ENCODE measurements at places on chromosomes 4 and X.

- DNase-seq: peak; percentile 14
Measured at GRCh38 chr4:146338512-146338911, 124.2 kb downstream of the REELD1 start.

DNA sequence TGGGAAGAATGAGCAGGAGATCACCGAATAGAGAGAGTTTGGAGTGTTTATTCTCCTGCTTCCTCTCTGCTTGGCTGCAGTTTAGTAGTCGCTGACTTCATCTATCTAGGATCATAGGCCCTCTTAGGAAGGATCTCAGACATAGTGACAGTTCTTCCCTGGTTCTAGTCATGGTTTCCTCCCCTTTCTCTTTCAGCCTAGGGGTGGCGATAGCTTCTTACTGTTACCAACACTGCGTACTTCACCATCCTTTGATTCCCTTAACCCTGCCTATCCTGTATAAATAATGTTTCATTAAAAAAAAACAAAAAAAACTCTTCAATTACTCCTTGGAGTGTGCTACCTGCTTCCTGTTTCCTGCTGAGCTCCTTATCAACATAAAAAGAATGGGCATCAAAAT, 103.8 kb downstream of the DDX53 start:
- DNase-seq: no peak

DNA sequence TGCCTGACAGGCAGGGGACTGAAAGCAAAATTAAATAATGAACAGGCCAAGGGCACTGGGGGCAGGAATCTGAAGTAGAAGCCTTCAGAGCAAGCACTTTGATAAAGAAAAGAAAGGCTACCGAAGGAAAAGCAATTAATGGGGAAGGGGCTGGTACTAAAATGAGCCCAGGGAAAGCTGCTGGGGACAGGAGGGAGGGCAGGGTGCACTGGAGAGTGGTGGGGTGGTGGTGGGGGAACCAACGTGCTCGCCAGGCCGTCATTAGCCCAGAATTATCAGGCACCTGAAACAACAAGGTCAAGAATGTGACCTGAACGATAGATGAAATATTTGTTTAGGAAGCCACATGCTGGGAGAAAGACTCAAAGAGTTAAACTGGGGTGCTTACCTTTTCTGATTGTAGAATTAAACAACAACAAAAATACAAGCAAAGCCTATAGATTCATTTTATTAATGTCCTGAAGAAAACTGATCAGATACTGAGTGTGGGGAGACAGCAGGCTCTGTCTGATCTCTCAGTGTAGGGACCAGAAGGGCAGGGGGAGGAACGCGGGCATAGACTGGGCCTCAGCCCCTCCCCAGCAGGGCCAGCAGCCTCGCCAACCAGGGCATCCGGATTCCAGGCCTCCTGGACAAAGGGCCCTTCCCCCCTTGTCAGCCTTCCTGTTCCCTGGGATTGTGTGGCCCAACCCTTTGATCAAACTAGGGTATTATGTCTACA, 239.7 kb upstream of the KLF3 start:
- no peak for DNase-seq

DNA sequence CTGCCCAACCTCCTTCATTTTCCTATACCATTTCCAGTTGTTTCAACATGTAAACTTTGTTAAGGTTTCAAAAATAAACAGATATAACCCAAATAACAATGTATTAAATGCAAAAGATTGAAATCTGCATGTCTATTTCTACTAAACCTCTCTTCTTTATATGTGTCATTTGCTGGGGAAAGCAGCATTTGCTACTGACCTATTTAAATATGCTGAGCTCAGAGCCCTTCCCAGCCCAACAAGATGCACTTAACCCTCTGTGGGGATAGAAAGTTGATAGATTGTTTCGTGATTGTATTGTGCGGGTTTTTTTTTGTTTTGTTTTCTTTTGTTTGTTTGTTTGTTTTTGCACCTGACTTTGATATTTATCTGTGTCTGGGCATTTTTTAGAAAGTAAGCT, 139.5 kb downstream of the UCHL1 start:
- no peak for DNase-seq

- peak; percentile 86 for DNase-seq
Measured at GRCh38 chr4:140937866-140938265, 181.7 kb upstream of the TBC1D9 start.

DNA sequence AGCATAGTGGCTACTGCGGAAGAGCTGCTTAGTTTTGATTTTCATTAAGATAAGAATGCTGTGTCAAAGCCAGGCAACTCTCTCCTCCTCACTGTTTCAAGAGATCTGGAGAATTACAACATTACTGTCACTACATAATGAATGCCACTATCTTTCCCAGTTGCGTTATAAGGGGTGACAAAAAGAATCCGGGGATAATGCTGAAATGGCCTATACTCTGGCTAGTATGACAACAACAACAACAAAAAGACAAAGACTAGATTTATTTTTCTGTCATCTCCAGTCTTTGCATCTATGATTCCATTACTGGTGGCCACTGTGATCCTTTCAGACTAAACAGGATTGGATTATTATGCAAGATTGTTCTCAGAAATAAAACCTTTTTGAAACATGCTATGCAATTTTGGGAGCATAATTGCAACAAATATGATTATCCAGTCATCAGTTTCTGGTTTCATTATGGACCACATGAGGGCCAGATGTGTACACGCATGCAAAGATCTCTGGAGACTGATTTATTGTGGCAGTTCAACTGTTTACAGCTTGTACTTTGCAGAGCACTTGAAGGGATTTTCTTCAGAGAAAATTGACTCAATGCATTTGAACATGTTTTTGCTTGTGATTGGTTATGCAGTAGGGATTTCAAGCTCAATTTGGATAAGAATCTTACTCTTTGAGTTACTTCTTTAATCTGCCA, 31.1 kb upstream of the SPANXB1 start:
- no peak for DNase-seq

DNA sequence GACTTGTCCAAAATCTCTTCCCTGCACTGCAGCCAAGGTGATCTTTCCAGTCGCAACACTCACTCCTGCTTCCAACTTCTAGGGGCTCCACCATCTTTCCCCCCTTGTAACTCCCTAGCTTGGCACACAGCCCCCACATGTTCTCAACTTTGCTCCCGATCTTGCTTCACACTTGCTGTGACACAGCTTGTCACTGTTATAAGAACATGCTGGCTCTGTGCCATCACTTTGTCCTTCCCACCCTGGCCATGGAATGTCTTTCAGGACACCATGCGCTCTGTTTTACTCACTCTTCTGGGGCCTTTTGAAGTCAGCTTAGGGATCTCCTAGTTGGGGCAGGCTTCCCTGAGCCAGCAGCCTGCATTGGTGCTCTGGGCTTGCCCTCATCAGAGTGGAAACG, 2.5 kb downstream of the NSDHL start:
- no peak for DNase-seq

DNA sequence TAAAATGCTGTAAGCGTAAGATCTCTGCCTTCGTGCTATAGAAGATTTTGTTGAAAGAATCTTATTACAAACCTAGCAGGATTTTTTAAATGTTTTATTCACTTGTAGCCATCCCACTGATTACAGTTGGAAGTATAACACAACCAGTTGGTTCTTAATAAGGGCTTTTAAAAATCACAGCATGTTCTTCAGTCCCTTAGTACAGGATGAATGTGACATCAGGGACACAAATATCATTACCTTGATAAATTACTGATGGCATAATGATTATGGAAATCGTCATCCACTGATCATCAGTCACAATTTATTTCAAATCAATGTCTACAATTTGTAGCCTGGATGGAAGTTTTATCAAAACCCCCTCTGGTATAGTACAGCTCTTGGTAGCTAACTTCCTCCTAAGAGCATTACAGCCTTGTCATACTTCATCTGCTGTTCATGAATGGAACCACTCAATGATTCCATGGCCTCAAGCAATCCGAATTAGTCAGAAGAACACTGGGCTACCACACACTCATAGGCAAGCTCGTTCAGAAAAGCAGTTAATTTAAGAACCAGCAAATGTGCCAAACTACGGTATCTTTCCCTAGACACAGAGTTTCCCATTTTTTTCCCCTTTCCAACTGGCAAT, 389.2 kb upstream of the TENM3 start:
- peak; percentile 78 for DNase-seq

DNA sequence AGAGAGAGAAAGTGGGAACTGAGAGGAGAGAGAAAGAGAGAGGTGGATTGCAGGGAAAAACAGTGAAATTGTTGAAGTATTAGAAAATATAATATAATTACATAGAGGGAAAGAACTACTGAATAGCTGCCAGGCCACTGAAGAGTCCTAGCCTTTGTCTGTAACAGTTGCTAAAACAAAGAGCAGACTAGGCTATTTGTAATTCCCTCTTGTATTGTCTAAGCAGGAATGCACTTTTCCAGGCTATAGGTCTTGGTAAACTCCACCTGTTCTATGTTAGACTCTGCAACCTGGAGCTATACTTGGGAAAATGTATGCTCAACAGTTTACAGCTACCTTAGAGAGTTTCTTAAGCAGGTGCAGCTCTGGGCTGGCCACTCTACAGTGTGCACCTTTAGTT, 1063.3 kb downstream of the ADGRL3 start:
- DNase-seq: no peak

- DNase-seq: no peak
Measured at GRCh38 chr4:146098397-146098796, 77.1 kb upstream of the LSM6 start.

- DNase-seq: no peak
Measured at GRCh38 chr4:41245983-41246382, 10.7 kb upstream of the UCHL1 start.

DNA sequence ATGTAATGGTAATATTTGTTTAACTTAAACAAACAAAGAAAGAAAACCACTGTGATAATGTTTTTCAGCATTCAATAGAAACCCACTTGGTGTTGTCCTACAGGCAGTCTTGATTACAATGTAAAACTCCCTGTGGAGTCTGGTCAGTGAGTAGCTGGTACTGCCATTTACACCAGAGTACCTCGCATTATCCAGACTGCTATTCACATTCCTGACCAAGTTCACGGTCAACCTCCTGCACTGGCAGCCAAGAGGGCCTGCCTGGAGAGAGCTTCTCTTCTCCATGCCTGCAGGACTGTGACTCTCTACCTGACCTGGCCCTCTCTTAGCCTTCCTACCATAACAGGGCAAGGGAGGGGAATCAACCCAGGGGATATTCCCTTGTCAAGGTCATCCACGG, 2.9 kb upstream of the LONRF3 start:
- no peak for DNase-seq

GRCh38 chr4:98657531-98658286, 702 bp downstream of the TSPAN5 start:
- peak; percentile 81 for DNase-seq

DNA sequence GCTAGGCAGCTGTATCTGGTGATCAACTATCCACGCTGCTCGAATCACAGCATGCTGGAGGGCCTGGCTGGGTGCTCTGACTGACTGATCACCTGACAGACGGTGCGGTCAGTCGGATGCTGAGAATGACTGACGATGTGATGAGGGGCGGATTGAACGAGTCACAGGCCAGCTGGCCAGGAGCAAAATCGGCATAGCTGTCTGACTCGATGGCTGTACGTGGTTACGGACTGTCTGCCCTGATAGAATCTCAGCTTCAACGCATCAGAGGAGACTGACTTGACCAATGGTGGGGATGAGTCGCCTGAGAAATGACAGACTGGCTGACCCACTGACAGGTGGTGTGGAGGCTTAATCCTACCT, 1.0 kb upstream of the SUV39H1 start:
- peak; percentile 39 for DNase-seq

- DNase-seq: peak; percentile 22
Measured at GRCh38 chr4:33494150-33494549, 2750.2 kb downstream of the ARAP2 start.

- peak; percentile 21 for DNase-seq
Measured at GRCh38 chrX:45196701-45197100, 4.0 kb downstream of the DIPK2B start.

- no peak for DNase-seq
Measured at GRCh38 chr4:128388796-128389195, 101.2 kb upstream of the PGRMC2 start.

GRCh38 chr4:152947311-152947710, 11.2 kb downstream of the FHDC1 start:
- DNase-seq: no peak

- no peak for DNase-seq
Measured at GRCh38 chr4:100302061-100303026, 112.1 kb upstream of the DDIT4L start.

DNA sequence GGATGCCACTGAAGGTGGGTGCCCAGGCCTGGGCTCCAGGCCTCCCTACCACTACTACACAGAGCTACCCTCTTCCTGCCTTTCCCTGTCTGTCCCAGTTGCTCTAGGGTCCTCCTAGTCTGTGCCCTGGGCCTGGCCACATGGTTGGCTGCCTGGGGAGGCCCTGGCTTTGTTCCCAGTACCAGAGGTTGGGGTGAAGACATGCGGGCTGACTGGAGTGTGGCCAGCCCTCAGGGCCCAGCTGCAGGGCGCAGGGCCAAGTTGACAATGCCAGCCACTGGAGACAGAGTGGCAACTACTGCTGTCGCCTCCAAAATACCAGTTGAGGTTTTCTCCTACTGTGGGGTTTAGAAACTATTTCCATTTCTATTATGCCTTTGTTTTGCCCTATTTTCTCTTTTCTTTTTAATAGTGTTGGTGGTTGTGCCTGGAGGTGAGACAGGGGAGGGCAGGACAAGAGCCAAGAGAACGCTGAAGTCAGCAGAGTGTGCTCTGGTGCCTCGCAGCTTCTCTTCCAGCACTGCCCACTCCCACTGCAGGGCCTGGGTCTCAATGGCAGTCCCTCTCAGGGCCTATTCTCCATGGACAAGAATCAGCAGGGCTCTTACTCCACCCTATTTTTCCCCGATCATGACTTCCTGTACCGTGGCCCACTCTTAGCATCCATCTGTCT, 32.2 kb upstream of the XPNPEP2 start:
- DNase-seq: peak; percentile 87

DNA sequence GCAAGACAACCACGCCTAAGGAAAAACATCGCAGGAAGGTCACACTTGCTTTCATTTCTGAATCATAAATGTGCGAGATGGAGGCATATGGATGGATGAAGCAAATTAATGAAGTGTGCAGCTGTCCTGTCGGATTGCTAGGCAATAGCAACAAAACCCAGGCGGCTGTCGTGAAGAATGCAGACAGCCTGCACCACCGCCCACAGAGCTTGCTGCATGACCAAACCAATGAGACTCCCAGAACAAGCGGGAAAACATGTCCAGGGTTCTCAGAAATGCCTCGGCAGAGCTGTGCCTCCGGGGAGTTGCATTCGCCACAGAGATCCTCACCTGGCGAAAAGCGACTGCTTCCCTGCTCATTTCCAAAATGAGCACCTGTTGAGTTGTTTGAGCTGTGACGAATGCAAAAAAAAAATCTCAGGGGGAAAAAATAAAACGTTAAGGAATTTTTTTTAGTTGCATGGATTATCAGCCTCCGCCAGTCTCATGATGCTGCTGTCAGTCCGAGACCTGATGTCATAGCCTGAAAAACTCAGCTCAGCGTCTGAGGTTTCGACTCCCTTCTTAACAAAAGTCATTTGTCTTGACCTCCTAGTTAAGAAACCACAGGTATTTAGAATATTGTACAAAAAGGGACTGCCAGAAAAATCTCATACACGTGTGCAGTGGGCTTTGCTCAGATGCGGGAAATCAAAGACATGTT, 155.5 kb upstream of the MXRA5 start:
- DNase-seq: peak; percentile 80

Data from M059J (cell line).